ENCODE measurements at places on chromosomes 7 and 10.
A peak's percentile ranks its signal among the peaks of the same experiment; 100 is the strongest.

- no peak for DNase-seq
These were observed 37.5 kb downstream of the MEST start for GRCh38 chr7:130529417-130529816.

GRCh38 chr10:85510682-85511081, 855.9 kb downstream of the GRID1 start:
- no peak for DNase-seq

GRCh38 chr10:35707642-35708425, 65.7 kb upstream of the FZD8 start:
- no peak for DNase-seq

DNA sequence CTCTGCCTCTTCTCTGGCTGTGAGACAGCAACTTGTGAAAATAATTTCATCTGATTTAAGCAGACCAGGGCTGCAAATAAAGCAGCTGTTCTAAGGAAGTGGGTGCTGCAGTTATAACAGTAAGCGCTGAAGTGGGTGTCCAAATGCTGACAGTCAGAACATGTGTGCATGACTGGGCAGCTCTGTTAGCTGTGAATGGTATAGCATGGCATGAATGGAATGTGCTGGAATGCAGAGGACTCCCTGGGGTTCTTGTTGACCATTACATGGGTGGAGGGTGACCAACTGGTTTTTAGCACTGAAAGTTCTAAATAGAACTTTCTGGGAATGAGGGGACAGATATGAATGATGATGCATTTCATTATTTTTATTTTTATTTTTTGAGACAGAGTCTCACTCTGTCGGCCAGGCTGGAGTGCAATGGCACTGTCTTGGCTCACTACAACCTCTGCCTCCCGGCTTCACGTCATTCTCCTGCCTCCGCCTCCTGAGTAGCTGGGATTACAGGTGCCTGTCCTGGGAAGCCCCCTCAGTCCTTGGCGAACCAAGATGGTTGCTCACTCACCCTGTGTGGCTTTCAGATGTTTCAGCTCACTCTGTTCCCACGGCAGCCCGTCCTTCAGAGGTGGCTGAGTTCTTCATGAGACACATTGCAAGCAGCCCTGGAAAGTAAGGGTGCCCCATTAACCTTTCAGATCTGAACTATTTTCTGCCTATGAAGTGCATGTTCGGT, 319.8 kb upstream of the PHYHIPL start:
- DNase-seq: no peak

GRCh38 chr10:113386005-113386404, 166.8 kb upstream of the HABP2 start:
- DNase-seq: no peak

DNA sequence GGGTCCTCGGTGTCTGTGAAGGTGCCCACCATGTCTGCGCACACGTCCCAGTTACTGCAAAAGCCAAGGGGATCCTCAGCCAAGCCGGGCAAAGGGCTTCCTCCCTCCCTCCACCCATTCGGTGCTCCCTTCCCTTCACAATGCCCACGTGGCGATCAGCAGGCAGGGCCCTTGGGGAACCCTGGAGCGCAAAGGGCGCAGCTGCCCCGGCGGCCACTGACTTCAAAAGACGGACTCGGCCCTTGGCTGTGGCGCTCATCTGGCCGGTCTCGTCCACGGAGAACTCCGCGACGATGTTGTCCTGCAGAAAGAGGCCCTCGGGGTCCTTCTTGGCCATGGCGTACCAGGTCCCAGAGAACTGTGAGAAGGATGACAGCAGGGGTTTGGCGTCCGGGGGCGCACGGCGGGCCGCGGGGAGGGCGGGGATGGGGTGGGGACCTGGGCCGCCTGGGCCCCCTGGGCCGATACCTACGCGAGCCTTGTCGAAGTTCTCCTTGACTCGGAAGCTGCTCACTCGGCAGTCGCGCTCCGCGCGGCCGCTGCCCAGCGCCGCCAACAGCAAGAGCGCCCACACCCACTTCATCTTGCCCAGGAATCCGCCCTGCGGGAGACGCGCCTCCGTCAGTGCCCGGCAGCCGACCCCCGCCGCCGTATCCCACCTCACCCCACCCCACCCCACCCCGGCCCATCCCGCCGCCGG, 439 bp downstream of the RBP4 start:
- no peak for DNase-seq

DNA sequence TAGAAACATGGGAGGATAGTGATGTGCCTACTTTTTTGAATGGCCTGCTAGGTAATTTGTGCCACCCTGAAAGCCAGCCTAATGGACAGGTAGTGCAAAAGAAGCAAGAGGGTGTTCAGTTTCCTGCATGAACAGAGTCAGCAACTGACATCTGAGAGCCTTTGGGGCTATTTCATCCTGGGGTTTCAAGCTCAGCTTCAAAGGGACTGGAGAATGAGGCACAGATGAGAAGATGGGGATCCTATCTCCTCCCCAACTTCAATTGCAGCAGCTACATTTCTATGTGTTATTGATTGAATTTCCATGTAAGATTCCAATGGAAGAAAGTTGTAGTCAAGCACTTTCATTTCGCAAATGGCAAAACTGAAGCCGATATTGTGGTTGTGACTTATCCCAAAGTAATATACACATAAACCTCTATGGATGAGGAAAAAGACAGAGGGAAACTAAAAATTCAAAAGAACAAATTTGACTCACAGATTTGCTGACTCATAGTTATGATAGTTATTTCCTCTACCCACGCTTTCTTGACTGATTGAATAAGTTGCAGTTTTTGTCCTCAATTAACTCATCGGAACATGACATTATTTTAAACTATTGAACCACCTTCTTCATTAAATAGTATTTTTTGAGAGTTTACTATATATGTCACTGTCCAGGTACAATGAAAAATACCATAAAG, 42.6 kb upstream of the NRP1 start:
- DNase-seq: peak; percentile 10
